ENCODE measurements at places on chromosomes 5 and 9.

- no peak for DNase-seq
Observed at GRCh38 chr5:100902440-100903038, 543 bp downstream of the ST8SIA4 start.

DNA sequence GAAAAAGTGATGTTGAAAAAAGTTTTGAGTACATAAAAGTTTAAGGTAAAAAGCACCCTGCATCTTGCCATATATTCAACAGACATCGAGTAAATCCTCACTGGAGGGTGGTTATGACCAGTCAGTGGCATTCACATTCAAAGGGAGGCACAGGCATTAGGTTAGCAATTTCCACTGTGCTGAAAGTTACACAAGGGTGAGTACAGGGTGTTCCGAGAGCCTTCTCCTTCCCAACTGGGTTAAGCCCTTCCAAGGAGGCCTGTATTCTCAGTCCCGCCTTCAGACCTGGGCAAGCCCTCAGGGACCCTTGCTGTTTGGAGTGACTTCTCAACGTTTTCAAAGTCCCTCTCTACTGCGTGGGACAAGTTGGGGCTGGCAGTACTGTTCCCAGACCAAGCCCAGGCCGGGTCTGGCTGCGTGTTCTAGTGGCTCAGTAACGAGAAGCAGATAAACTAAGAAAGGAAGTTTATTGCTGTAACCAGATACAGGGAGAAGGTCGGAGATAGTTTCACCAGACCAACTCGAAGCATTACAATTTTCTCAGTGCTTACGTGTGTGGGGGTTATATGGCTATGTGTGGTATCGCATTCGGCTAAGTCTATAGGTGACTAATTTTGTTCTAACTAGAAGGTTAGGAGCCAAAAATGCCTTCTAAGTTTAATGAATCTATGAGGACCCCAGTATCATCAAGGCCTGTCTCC, 13.0 kb upstream of the SETX start:
- DNase-seq: no peak

GRCh38 chr5:103234239-103234975, 24.2 kb upstream of the MACIR start:
- DNase-seq: no peak

- no peak for DNase-seq
Observed at GRCh38 chr5:41218929-41219657, 5.8 kb upstream of the C6 start.

DNA sequence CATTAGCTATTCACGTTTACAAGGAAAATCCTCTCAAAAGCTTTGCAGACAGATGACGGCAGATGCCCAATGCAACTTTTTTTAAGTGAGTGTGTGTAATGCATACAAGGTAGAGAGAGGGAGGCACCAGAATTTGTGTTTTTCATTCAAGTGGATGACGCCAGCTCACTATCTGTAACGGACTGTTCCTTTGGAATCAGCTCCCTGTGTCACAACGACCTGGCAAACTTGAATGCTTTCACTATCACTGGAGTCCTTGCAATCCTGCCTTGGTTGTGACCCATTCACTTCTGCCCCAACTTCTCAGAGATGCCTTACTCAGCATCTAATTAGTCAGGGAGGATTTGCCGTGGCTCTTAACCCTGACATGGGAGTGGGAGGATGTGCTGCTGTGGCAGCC, 148.5 kb downstream of the BNC2 start:
- DNase-seq: no peak

- DNase-seq: no peak
Observed at GRCh38 chr5:117943541-117943940, 1044.8 kb downstream of the DTWD2 start.

DNA sequence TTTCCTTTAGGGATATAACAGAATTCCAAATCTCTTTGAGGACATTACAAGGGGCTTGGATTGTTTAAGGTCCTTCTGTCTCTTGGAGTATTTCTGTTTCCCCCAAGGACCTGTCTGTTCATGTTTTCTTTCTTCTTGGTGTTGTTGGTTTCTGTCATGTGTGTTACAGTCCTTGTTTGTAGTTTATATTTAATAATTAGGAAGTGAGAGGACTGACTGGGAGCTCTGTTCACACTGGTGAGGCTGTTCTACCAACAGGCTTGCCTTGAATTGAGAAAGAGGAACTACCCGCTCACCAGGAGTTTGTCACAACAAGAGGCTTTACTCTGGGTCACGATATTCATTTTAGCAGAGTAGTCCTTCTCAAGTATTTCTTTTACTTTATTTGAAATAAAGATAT, 119.2 kb upstream of the SV2C start:
- DNase-seq: no peak

GRCh38 chr9:21968331-21969010, 25.7 kb downstream of the CDKN2A start:
- DNase-seq: no peak

DNA sequence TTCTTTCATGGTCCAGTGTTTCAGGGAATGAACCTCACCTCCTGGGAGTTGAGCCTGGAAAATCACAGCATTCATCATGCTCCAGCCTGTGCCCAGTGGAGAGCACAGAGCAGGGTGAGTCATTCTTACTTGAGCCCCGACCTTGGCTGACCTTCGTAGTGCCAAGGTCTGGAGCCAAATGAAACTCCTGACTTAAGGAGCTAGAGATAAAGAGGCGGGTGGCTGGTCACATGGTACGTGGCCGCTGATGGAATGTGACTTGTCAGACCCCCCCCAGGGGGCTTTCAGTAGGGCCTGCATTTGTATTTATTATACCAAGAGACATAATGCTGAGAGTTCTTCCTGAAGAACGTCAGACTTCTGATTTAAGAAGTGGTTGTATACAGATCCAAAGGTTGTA, 15.0 kb upstream of the PIP5K1B start:
- no peak for DNase-seq

DNA sequence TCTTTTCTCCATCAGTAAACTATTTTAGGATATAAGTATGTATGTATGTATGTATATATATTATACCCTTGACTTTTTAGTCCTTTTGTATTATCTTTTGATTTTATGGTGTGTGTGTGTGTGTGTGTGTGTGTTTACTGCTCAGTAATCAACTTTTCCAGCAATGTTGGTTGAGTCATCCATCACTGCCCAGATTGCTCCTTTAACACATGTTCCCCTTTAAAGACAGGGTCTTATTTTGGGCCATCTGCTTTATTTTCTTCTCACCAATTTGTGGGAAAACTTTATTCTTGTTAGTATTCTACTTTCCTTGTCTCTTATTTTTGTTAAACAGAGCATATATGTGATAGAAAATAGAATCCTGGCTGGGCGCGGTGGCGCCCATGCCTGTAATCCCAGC, 28.1 kb downstream of the ANKRD33B start:
- DNase-seq: no peak

DNA sequence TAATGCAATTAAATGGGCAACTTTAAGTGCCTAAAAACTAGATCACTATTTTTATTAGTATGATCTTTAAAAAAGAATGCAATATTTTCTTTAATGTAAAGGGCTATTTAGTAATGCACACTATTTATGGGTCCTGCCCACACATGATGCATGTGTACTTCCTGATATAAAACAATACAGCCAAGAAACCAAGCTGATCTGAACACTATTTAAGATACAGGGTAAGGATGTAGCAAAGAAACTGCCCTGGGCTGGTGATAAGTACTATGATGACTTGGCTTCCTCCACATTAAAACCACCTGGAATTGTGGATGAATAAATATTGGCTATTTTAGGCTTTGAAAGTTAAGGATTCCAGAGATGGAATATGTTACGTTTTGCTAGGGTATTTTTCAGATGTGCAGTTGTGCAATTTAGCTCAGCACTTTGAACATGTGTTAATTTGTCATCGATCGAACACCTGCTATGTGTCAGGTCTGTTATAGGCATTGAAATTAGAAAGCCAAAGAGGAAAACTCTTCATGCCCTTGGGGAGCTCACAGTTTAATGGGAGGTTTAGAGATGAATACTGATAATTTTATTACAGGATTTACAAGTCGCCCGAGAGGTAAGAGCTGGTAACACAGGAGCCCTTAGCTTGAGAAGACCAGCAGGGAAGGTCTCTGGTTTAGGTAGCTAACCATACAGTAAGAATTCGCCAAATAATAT, 276.7 kb downstream of the PLK2 start:
- no peak for DNase-seq

GRCh38 chr5:101721543-101721942, 574.5 kb downstream of the SLCO4C1 start:
- no peak for DNase-seq

DNA sequence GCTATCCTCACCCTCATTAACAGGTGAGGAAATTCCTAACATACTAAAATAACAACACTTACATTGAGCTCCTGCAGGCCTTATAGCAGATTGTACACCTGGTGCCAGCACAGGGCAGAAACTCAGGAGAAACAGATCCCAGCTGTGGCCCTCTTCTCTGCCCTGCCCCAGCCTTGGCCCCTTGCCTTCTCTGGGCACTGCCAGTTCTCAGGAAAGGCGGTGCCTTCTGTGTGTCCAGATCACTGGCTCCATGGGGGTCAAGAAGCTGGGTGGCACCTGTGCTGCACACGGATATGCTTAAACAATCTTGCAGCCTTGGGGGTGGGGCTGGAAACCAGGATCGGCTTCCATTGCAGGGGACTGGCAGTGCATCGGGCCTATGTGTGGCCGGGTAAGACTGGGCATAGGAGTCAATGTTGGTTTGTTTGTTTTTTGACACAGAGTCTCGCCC, 19.3 kb downstream of the KYAT1 start:
- DNase-seq: no peak

GRCh38 chr5:159601216-159601615, 270.9 kb upstream of the IL12B start:
- DNase-seq: no peak

GRCh38 chr9:1647776-1648175, 367.4 kb upstream of the SMARCA2 start:
- no peak for DNase-seq

DNA sequence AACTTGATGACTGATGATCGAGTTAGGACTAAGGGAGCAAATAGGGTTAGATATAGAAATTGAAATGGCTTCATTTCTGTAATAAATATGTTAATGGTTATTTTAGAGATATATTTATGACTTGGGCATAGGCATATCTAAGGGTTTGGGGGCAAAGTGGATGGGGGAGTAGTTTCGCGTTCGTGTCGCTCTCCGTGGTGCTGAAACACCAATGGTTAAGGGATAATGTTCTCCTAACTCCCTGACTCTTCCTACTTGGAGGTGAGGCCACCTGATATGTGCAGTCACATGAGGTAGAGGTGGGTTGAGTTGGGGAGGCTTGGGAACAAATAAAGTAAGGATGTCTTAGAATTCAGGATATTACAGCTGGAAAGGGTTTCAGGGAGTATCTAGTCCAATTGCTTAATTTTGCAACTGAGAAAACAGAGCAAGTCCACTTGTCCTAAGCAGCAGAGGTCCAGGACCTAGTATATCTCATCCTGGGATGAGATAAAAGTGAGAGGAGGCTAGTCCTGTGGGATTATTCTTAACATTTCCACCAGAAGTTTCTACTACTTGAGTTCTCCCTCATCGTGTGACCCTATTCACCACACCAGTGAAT, 44.0 kb upstream of the MAP1B start:
- DNase-seq: no peak

- DNase-seq: no peak
Observed at GRCh38 chr9:36011379-36011778, 25.3 kb upstream of the RECK start.

- DNase-seq: no peak
Observed at GRCh38 chr5:130052752-130053151, 148.5 kb downstream of the CHSY3 start.

DNA sequence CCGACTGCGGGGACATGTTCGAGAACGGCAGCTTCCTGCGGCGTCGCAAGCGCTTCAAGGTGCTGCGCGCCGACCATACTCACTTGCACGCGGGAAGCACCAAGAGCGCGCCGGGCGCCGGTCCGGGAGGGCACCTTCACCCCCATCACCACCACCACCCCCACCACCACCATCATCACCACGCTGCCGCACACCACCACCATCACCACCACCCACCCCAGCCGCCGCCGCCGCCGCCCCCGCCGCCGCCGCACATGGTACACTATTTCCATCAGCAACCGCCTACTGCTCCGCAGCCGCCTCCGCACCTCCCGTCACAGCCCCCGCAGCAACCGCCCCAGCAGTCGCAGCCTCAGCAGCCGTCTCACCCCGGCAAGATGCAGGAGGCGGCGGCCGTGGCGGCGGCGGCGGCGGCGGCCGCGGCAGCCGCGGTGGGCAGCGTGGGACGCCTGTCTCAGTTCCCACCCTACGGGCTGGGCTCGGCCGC, 514 bp downstream of the FOXB2 start:
- no peak for DNase-seq

DNA sequence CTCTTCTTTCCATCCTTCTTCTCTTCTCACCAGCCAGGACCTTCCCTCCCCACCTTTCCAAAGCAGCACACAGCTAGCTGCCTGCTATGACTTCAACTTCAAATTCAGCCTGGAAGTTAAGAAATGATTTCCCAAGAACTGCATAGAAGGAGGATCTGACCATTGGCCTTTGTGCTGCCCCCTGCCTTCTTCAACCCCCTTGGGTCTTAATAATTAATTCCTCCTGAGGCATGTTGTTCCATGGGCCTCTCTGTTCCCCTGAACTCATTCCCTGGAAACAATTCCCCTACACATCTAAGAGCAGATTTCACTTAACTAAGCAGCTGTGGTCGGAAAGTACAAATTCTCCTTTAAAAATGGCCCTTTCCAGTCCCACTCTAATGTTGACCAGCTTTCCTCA, 62.4 kb downstream of the ADAMTS12 start:
- DNase-seq: no peak

GRCh38 chr5:157665467-157666070, 5.8 kb upstream of the C5orf52 start:
- no peak for DNase-seq

- no peak for DNase-seq
Observed at GRCh38 chr5:96789794-96790330, 17.9 kb downstream of the ERAP1 start.

- no peak for DNase-seq
Observed at GRCh38 chr5:97087138-97087537, 55.3 kb downstream of the LIX1 start.

GRCh38 chr5:176734756-176735342, 75.5 kb upstream of the UNC5A start:
- no peak for DNase-seq

DNA sequence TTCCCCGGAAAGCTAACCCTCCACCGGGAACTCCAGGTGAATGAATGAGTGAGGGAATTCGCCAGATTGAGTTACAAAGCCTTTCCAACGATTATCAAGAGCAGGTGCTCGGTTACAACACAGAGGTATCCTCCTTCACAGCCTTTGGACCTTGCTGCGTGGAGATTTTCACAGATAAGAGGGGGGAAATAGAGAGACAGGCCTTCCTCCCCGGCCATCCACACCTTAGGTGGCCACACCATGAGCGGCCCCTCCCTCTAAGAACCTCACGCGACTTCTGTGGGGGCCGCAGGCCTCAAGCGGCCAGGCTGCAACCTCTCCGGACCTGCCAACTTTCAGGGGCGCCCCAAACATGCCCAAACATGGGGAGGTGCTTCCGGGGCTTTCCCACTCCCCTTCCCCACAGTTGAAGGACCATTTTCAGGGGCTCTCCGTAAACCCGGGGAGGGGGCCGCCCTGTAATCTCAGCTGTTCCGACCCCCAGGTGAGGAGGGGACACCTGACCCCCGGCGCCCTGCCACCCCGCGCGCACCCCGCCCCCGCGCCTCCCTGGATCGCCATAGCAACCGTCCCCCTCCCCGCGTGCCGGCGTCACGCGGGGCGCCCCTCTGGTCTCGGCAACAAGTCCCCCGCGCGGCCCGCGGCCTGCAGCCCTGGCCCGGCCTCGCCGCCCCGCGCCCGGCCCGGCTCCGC, 603 bp downstream of the DENND1A start:
- DNase-seq: no peak

- DNase-seq: no peak
Observed at GRCh38 chr5:125050926-125051325, 304.5 kb upstream of the ZNF608 start.

All from T-helper 2 cell (primary cell).